ENCODE measurements at places on chromosomes 1 and 21.

- DNase-seq: no peak
Measured at GRCh38 chr1:35444519-35444774, 112.8 kb downstream of the KIAA0319L start.

GRCh38 chr21:35475009-35475408, 425.9 kb upstream of the RUNX1 start:
- no peak for DNase-seq

GRCh38 chr1:203464743-203465142, 10.9 kb upstream of the PRELP start:
- no peak for DNase-seq

DNA sequence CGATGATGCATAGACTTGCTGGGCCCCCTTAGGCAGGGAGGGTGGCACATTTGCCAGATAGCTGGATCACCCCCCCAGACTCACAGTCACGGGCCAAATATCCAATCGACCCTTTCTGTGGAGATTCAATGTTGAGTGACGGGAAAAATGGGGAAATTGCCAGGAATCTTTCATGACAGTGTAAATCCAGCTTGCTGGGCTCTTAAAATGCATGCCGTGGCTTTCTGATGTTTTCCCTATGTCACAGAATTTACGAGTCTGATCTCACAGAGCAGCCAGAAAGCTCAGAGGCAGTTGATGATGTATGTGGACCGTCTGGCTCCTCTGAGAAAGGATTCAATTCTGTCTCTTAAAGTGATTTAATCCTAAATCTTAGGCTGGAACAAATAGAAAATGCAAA, 150.1 kb upstream of the ZNF644 start:
- DNase-seq: no peak

- DNase-seq: no peak
Measured at GRCh38 chr1:112727716-112728115, 12.6 kb upstream of the PPM1J start.

DNA sequence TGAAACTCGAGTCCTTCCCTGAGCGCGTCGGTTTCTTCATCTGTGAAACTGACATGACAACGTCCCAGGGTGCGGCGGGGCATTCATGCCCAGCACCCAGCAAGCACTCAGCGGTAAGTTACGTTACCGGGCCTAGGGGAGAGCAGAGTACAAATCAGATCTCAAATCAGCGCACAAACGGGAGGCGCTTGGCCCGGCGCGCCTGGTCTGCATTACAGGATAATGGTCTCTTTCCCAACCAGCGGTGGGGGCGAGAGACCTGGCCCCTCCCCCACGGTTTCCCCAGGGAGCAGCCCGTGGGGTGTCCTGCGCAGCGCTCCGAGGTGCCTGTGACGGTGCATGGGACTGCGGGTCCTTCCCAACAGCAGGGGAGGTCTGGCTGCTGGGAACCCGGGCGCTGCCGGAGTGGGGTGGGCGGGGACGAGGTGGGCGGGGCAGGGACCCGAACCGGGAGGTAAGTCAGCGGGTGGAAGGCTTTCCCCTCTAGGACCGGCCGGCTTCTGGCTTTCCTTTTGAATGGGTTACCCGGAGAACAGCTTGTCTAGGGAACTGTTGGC, 1.0 kb downstream of the TMEM51 start:
- no peak for DNase-seq

GRCh38 chr1:45887156-45887842, 83.9 kb downstream of the MAST2 start:
- no peak for DNase-seq

DNA sequence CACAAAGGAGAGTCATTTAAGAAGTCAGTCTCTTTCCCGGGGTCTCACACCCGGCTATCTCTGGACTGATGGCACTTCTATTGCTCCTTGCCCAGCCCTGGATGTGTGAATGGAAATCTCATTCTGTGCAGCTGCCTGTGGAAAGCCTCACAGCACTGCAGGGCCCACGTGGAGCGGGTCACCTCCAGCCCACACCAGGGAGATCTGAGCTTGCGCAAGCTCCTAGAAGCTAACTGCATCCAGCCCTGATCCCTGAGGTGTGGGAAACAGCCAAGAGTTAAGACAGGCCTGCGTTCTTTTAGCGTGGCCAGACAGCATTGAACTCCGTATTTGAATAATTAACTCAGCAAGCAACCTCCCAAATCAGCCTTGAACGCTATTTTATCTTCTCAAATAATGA, 150.5 kb downstream of the LRIG2 start:
- DNase-seq: no peak

DNA sequence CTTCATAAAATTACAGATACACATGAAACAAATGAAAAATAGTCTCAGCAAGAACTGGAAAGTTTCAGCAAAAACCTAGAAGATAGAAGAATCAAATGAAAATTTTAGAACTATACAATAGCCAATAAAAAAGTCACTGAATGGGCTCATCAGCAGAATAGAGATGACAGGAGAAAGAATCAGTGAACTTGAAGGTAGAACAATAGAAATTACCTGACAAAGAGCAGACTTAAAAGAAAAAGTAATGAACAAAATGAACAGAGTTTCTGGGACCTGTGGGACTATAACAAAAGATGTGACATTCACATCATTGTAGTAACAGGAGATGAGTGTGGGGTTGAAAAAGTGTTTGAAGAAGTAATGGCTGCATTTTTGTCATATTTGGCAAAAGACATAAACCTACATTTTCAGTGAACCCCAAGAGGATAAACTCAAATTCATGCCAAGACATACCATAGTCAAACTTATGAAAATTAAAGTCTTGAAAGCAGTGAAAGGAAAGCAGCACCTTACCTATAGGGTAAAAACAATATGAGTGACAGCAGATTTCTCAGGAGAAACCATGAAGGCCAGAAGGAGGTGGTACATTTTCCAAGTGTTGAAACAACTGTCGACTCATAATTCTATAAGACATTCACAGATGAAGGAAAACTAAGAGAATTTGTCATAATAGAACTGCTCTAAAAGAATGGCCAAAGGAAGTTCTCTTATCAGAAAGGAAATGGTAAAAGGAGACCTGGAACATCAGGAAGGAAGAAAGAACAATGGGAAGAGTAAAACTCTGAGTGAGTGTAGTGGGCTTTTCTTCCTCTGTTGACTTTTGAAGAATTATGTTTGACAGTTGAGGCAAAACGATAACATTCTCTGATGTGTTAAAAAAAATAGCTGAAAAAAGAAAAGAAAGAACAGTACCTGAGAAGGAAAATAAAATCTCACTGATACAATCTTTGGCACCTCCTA, 23.5 kb downstream of the NTPCR start:
- no peak for DNase-seq

DNA sequence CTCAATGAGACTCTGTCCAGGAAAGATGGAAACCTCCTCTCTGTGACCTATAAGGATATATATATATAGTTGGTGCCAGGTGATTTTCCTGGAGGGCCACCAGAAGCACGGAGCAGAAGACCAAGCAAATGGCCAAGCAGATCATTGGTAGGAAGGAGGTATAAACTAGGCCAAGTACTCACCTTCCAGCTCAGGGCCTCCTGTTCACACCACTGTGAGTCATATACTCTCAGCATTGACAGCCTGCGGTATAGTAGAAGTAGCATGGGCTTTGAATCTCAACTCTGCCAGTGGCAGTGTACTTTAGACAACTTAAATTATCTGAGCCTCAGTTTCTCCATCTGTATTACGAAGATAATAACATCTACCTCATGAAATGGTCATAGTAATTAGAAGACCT, 15.4 kb downstream of the IL12RB2 start:
- DNase-seq: no peak

GRCh38 chr1:38546636-38547035, 312.9 kb downstream of the RRAGC start:
- DNase-seq: no peak

DNA sequence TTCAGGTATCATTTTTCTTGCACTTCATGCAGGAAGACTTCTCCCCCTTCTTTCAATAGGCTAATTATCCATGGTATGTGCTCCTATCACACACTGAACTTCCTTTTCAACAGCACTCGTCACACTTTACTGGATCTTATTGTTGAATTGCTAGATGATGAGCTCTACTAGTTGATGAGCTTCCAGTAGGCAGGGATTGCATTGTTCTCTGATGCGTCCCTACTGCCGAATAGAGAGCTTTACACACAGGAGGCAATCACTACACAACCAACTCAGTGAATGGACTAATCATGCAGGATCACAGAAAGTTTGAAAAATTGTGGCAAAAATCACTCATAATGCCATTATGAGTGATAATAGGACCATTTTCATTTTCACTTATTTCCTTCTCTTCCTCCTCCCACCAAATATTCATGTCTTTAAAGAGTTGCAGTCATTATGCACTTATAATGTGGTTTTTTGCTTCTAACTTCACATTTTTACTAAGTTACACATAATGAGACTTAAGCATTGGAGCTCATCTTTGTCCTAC, 128.1 kb upstream of the ZNF648 start:
- no peak for DNase-seq

DNA sequence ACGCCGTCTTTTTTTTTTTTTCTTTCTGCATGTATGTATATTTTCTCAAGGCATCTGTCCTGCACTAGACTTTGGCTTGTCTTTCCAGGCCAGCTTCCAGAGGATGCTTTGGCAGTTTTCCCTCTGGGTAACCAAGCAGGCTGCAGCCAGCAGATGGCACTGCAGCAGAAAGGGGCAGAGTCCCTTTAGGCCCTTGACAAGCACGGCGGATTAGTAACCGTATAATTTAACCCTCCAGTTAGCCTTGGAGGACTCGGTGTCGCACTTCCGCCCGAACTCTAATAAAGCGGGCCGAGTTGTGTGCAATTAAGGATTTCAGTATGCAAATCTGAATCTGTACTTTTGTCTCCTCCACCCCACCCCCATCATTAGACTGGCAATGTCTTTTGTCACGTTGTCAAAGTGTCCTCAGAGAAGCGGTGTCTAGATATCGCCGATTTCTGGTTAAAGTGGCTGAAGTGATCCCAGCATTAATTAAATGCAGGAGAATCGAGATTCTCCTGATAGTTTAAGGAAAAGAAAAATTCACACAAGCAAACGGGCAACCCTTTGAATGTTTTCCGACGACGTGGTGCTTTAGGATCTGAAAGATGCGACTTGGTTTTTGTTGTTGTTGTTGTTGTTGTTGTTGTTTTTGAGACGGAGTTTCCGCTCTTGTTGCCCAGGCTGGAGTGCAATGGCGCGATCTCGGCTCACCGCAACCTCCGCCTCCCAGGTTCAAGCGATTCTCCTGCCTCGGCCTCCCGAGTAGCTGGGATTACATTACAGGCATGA, 1.1 kb upstream of the TMEM167B start:
- DNase-seq: no peak

- no peak for DNase-seq
Measured at GRCh38 chr1:108962681-108963051, 618 bp downstream of the CLCC1 start.

- DNase-seq: no peak
Measured at GRCh38 chr21:35942211-35943144, 117.8 kb downstream of the SETD4 start.

GRCh38 chr1:182203191-182203875, 141.8 kb upstream of the ZNF648 start:
- no peak for DNase-seq

- DNase-seq: no peak
Measured at GRCh38 chr1:7490576-7490975, 280.5 kb upstream of the VAMP3 start.

- DNase-seq: peak; percentile 19
Measured at GRCh38 chr1:21638531-21639341, 30.4 kb downstream of the RAP1GAP start.

DNA sequence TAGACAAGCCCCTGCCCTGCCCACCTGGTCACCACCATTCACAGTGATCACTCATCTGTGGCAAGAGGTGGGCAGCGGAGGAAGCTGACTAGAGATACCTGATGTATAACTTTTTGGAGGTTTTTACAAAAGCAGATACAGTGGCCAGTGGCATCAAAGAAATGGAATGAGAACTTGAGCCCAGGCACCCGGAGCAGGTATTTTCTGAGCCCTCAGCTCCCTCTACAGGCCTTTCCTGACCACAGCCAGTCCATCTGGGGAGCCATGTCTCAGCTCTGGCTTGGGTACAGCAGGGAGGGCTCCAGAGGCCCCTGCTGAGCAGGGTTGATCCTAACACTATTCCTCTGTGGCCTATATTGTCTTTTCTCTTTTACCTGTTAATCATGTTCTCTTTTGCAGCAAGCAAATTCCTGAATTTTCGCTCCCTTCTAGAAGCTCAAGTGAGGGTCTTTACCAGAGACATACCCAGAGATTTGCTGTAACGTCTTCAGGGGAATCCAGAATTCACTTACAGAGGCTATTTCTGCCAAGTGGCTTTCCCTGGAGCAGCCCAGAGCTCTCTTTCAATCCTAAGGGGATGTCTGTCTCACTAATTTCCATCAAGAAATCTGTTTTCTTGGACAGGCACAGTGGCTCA, 27.3 kb downstream of the GPR157 start:
- no peak for DNase-seq

DNA sequence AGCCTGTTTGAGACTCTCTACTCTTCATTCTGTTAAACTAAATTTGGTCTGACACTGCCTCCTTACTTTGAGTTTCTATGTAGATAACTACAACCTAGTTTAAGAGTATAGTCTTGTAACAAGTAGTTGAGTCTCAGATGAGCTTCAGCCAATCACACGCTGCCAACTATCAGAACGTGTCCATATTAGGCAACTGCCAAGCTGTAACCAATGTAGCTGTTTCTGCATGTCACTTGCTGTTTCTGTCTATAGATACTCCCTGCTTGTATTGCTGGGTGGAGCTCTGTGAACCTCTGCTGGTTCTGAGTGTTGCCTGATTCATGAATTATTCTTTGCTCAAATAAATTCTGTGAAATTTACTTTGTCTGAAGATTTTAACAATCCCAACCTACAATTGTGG, 452.6 kb upstream of the NR5A2 start:
- no peak for DNase-seq

DNA sequence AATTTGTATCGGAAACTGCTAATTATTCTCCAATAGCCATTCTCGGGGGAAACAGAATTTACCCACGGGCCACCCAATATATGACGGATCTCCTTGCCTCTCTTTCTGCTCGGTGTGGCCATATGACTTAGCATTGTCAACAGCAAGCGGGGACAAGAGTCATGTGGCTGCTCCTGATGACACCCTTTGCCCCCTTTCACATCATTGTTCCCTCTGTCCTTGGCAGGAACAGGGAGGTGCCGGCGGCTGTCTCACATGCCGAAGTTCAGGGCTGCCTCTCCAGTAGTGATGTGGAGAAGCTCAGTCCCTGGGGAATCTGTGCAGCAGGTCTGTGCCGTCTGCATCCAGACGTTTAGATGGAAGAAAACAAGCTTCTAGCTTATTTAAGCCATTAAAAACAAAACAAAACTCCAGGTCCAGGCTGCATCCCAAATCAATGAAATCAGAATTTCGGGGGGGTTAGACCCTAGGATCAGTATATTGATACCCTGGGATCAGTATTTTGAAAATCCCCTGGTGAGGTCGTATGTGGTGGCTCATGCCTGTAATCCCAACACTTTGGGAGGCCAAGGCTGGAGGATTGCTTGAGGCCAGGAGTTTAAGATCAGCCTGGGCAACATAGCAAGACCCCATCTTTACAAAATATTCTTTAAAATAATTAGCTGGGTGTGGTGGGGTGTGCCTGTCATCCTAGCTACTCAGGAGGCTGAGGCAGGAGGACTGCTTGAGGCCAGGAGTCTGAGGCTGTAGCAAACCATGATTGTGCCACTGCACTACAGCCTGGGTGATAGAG, 10.8 kb downstream of the MYOM3 start:
- no peak for DNase-seq

GRCh38 chr1:181350131-181350530, 133.2 kb upstream of the CACNA1E start:
- no peak for DNase-seq

- no peak for DNase-seq
Measured at GRCh38 chr1:50929376-50929958, 30.6 kb downstream of the FAF1 start.

- peak; percentile 77 for DNase-seq
Measured at GRCh38 chr1:225467193-225468020, 39.6 kb upstream of the LBR start.

GRCh38 chr1:195150768-195151167, 1457.5 kb downstream of the KCNT2 start:
- no peak for DNase-seq

All from activated CD4-positive, alpha-beta T cell treated with anti-CD3 and anti-CD28 coated beads, Interleukin-2, amount 50 U/mL, for 24 hours (primary cell).